Activated naive CD4-positive, alpha-beta T cell (primary cell): ENCODE measurements at places on chromosomes 3 and 15.

- DNase-seq = no peak
Measured at GRCh38 chr15:74664028-74664616, 31.7 kb downstream of the EDC3 start.

DNA sequence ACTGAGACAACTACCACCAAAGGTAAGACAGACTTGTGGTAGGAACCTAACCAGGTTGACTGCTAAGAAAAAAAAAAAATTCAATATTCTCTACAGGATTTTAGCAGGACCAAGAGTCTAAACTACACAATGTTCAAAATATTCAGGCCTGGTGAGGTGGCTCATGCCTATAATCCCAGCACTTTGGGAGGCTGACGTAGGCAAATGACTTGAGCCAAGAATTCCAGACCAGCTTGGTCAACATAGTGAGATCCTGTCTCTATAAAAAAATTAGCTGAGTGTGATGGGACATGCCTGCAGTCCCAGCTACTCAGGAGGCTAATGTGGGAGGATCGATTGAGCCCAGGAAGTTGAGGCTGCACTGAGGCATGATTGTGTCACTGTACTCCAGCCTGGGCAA is 341.6 kb upstream of the WNT5A start:
- no peak for DNase-seq

GRCh38 chr3:178392511-178392926 is 143.7 kb upstream of the KCNMB2 start:
- no peak for DNase-seq

DNA sequence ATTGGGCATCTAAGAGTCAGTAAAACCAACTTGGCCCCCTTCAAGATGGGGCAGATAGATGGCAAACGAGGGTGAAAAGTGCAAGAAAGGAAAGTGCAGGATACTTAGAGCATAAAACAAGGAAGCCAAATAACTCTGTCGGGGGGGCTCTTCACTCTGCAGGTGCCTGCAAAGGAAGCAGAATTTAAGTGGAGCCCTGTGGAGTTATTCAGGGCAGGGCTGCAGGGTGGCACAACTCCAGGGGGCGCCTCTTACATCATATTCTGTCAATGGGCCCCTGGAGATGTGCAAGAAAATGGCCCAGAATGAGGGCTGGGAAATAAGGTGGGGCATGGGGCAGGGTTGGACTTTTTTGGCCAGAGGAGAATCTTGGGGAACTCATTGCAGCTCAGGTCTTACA is 69.7 kb downstream of the CD47 start:
- no peak for DNase-seq

GRCh38 chr15:74901612-74902063 is 5.0 kb downstream of the FAM219B start:
- peak; percentile 16 for DNase-seq
